ENCODE measurements at places on chromosomes 6 and 20. TPM values are rescaled to one million over a fixed set of nuclear protein-coding genes. Genes with fewer than 3 reads are reported as not detected.

DNA sequence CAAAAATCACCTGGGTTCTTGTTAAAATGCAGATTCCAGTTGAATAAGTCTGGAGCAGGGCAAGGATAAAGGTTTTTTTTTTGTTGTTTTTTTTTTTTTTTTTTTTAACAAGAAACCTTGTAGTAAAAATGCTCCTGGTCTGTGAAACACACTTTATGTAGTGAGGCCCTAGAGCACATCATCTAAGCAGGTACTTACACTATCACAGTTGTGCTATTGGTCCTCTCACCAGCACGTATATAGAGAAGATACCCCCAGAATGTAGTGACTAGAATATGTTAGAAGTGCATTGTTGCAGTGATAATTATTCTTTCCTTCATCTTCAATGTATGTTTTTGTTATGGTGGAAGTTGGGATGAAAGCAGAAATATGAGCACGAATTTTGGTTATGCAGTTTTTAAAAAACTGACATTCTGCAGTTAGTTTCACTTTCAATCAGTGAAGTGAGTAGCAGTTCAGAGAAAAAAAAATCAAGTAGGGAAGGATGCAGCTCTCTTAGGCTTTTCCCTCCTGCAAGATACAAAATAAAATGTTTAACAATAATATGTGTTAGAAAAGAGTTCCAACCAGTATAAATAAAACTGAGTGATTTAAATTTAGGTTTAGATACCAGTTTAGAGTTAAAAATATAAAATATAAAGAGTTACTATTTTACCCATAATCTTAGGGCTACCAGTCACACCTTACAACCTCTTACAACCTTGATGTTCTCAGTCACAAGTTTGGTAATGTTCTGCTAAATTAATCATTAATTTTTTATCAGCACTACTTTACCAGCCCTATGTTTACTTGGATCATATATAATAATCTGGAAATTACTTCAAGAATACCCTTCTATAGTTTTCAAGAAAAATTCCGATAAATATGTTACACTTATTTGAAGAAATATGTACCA lies 9.2 kb upstream of the DEFB113 start:
- peaks cover 10% of the 10 kb centered on the region for H3K4me1 ChIP-seq
- H3K36me3 ChIP-seq: no peaks in the 10 kb centered on the region
- H3K4me3 ChIP-seq: peak overlapping the region; percentile 68
- H3K27me3 ChIP-seq: no peaks in the 10 kb centered on the region
- H3K27ac ChIP-seq: no peak overlapping the region
- DNase-seq: no peak

The HRH3 gene
- total RNA-seq: not detected

The OXT gene
- total RNA-seq: not detected

- no peak for DNase-seq
- H3K27me3 ChIP-seq: no peaks in the 10 kb centered on the region
- no peaks in the 10 kb centered on the region for H3K4me1 ChIP-seq
- no peak overlapping the region for H3K27ac ChIP-seq
Measured at GRCh38 chr6:20746024-20746423, 211.8 kb downstream of the CDKAL1 start.
